Activated T-helper 1 cell treated with anti-CD3 and anti-CD28 coated beads, Interleukin-12 subunit alpha, Interleukin-12 subunit beta, Interleukin-2, Interleukin-4 antibody, amounts not matched to agents 30 ng/mL and 10 ng/mL and 1 ng/mL, durations not matched to agents 14 hours and 24 hours and 36 hours (primary cell): ENCODE measurements at places on chromosomes 11 and 22.

DNA sequence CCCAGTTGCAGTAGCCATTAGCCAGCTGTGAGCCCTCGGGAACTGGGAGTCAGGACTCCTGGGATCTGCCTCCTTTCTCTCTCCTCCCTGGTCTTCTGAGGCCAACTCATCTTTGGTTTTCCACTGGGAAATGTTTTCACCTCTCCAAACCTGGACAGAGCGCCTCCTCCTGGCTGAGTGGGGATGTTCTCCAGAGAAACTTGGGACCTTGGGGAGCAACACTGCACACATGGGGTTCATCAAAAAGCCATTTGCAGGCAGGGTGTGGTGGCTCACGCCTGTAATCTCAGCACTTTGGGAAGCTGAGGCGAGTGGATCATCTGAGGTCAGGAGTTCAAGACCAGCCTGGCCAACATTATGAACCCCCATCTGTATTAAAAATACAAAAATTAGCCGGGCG is 145.4 kb downstream of the NECTIN1 start:
- no peak for DNase-seq

DNA sequence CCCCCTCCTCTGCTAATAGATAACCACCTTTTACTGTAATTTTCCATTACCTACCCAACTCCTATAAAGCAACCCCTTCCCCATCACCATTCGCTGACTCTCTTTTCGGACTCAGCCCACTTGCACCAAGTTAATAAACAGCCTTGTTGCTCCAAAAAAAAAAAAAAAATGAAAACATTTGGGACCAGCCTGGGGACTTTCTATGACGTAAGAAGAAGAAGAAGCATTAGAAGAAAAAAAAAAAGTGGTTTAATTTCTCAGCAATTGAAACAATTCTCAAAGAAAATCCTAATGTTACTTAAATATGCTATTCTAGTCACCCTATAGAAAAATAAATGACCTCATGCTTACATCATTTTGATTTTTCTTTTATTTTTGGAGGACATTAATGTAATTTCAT is 301.5 kb upstream of the ANO3 start:
- DNase-seq: no peak

- no peak for DNase-seq
These were observed 69.7 kb upstream of the LMO1 start for GRCh38 chr11:8333376-8333775.

DNA sequence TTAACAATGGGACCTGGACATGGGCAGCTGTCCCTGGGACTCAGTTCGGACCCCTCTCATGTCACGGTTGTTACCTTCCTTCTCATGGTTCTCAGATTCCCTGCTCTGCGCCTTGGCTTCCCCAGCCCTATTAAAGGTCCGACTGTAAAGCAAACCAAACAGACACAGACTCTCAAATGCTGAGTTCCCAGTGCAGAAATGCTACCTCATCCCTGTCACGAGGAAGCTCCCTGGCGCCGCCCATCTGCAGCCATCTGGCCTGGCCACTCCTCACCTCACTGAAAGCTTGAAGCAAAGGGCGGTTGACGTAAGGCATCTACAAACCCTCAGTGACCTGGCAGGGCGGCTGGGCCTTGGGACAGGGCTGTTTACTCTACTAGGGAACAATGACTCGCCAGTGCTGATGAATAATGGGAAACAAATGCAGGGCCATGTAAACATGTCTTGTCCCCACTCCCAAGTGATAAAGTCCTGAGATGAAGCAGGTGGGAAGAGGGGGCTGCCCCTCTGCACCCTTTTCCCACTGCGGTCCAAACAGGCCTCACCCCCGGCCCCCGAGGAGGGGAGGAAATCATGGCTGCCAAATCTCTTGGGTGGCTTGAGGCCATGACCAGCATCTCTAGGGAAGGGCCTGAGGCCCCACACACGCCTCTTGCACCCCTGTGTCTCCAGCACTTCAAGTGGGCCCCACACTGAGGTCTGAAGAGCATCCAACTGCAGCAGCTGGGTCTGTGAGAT is 49.3 kb downstream of the SCUBE1 start:
- no peak for DNase-seq

DNA sequence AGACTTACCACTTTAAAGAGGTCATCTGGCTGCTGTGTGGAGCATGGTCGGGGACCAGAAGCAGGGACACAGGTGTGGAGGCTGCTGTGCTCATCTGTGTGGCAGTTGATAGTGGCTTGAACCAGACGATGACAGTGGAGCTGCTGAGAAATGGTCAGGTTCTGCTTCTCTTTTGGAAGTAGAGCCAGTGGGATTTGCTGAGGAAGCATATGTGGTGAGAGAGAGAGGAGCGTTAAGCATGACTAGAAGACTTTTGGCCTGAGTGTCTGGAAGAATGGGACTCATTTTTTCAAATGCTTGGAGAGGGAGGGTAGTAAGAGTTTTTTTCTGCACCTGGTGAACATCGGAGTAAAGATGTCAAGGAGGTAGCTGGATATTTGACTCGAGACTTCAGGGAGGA is 12.5 kb upstream of the SREBF2 start:
- no peak for DNase-seq

GRCh38 chr22:30523646-30524489 is 18.4 kb upstream of the SEC14L4 start:
- no peak for DNase-seq

- no peak for DNase-seq
These were observed 15.8 kb downstream of the KBTBD3 start for GRCh38 chr11:106061249-106061784.

- DNase-seq: no peak
These were observed 2.0 kb downstream of the PNPLA5 start for GRCh38 chr22:43889860-43890253.

DNA sequence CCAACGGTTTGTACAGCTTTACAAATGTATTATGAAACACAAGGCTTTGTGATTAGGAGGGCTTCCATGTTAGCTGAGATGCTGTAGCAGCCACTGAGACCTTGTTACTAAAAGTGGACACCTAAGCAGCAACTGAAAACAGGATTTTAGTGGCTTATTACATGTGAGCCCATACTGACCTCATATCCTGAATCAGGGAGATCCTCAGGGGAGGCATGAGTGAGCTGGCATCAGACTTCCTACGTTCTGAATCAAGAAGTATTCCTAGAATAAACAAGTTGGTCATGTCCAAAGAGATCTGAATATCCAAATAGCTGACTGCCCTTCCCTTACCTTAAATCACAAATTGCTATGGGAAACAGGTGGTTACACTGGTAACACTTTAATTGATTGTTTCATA is 59.1 kb upstream of the SCUBE2 start:
- DNase-seq: no peak

- no peak for DNase-seq
These were observed 6.0 kb downstream of the VSIG2 start for GRCh38 chr11:124745835-124746620.

- no peak for DNase-seq
These were observed 9.4 kb upstream of the OSM start for GRCh38 chr22:30276039-30276438.
